Activated T-helper 1 cell treated with anti-CD3 and anti-CD28 coated beads, Interleukin-12 subunit alpha, Interleukin-12 subunit beta, Interleukin-2, Interleukin-4 antibody, amounts not matched to agents 30 ng/mL and 10 ng/mL and 1 ng/mL, durations not matched to agents 14 hours and 24 hours and 36 hours (primary cell): ENCODE measurements at places on chromosomes 12 and 14. TPM values are rescaled to one million over a fixed set of nuclear protein-coding genes. Genes with fewer than 3 reads are reported as not detected.
A peak's percentile ranks its signal among the peaks of the same experiment; 100 is the strongest.

ZNF385A gene
- total RNA-seq = 0.99 and 1.3 TPM in 2 replicates

GRCh38 chr14:105355049-105355575 is 40.6 kb downstream of the PACS2 start:
- no peak for DNase-seq

DNA sequence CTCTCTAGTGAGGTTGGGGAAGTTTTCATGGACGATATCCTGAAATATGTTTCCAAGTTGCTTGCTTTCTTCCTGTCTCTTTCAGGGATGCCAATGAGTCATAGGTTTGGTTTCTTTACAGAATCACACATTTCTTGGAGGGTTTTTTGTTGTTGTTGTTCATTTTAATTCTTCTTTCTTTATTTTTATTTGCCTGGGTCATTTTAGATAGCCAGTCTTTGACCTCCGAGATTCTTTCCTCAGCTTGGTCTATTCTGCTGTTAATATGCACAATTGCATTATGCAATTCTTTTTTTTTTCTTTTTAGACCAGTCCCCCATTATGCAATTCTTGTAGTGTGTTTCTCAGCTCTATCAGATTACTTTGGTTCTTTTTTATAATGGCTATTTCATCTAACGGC is 338.9 kb downstream of the AEBP2 start:
- no peak for DNase-seq

SERPINA12 gene
- not detected in 2 replicates for total RNA-seq

GRCh38 chr14:68495101-68496039 is 297.5 kb downstream of the ZFP36L1 start:
- no peak for DNase-seq

RND1 gene
- total RNA-seq = 7.9 and 9.3 TPM in 2 replicates

GRCh38 chr12:38905480-38906351 is at the start of gene CPNE8:
TSS of gene CPNE8 (minus strand) at chr12:38905591. CDS start at chr12:38905534, 57 bp downstream.
- peak; percentile 33 for DNase-seq

DNA sequence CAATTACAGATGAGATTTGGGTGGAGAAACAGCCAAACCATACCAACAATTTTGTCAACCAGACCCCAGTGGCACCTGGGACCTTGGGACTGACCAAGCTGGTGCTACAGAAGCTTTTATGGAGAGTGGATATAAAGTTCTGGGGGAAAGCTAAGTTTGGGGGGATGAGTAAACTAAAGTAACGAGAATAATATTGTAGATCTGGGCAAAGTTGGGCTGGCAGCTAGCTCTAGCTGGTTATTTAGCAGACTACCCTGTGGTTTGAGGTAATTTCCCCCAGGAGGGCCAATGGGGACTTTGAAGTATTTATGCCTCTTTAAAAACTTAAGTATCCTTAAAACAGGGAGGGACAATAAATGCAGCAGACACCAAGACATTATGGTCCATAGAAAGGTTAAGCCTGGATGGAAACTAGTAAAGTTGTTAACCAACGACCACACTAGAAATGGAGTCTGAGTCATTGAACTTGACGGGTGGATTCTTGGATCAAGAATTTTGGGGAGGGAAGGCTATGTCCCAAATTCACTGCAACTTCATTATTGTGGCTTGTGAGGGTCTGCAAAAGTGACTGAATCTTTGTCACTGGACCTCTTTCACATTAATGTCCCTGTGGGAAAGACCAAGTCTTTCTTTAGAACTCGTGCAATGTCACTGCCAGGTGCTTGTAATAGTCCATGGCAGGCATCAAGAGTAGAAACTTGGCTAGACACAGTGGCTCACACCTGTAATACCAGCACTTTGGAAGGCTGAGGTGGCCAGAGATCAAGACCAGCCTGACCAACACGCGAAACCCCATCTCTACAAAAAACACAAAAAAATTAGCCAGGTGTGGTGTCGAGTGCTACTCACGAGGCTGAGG is 48.5 kb upstream of the OR5AU1 start:
- no peak for DNase-seq

- DNase-seq = no peak
These were observed 2.7 kb downstream of the NCKAP5L start for GRCh38 chr12:49825360-49825970.

DNA sequence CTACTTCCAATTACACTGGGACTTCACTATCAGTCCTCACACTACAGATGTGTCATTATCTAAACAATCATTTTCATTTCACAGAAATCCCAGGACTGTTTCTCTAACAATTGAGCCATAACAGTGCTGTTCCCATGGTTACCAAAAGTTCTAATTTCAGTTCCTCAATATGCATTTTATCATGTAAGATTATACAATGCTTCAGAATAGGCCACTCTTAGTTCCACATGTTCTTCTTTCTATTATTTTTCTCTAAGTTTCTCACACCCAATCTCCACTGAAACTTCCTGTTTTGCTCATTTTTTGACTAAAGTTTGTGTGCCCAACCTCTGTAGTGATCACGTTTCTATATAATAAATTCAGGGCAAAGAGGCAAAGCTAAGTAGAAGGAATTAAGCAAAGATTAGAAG is 185.8 kb downstream of the DUSP6 start:
- no peak for DNase-seq

DHH gene
- total RNA-seq = 0.10 TPM in 1 of 2 replicates, not detected in the other

RD3L gene
- total RNA-seq = not detected in 2 replicates

- no peak for DNase-seq
These were observed 139.0 kb downstream of the SYNE2 start for GRCh38 chr14:63991833-63992232.

DNA sequence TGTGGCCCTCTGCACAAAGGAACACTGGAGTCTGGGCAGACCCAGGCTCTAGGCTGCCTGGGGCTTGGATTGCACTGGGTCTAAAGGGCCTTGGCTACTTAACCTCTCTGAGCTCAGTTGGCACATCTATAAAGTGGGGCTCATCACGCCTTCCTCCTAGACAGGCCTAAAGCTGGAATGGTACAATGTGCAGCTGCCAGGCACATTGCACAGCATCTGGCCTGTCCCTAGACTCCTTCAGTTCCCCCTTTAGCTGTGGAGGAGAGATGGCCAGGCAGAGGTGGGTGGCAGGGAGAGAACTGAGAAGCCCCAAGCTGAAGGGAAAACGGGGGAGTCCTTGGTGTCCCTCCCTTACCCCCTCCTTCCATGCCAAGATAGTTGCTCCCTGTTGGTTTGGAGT is 10.8 kb downstream of the IRF2BPL start:
- no peak for DNase-seq

DNA sequence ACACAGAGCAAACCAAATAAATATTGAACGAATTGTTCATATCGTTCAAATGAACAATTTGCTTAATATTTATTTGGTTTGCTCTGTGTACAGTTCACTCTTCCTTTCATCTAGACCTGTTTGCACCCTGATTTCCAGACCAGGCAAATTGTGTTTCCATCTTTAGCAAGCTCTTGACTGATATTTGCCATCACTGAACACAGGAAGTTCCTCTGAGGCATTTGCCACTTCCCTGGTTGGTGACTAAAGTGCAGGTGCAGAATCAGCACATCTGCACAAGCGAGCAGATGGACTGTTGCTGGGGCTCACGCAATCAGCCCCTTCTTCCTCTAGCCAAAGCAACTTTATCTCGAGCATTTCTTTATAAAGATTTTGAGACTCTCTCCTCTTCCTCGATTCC is 112.9 kb downstream of the DAAM1 start:
- DNase-seq = peak; percentile 4

DNA sequence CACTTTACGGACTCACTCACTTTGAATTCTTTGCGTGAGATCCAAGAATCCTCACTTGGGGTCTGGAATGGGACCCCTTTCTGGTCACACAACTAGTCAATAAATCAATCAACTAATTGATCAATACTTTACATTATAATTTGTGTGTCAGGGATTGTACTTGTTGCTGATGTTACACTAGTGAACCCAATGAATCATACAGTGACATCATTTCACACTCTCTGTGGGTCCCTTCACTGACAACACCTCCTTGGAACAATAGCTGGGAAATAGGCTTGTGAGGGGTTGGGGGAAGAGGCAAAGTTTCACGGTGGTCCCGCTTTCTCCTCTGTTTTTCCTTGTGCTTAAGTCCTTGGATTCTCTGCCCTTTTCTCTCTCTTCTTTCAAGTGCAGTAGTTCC is 35.0 kb downstream of the TPH2 start:
- DNase-seq = no peak

MTHFD1 gene
- total RNA-seq = 241 and 244 TPM in 2 replicates

KIF26A gene
- 0.05 and 0.17 TPM in 2 replicates for total RNA-seq

KICS2 gene
- total RNA-seq = 12.7 and 14.9 TPM in 2 replicates
